ENCODE measurements at places on chromosomes 1 and 21.

GRCh38 chr21:40636026-40636425 lies 210.9 kb downstream of the DSCAM start:
- DNase-seq, result no peak

- DNase-seq, result no peak
Observed at GRCh38 chr1:207240325-207241101, 81.0 kb upstream of the CD55 start.

DNA sequence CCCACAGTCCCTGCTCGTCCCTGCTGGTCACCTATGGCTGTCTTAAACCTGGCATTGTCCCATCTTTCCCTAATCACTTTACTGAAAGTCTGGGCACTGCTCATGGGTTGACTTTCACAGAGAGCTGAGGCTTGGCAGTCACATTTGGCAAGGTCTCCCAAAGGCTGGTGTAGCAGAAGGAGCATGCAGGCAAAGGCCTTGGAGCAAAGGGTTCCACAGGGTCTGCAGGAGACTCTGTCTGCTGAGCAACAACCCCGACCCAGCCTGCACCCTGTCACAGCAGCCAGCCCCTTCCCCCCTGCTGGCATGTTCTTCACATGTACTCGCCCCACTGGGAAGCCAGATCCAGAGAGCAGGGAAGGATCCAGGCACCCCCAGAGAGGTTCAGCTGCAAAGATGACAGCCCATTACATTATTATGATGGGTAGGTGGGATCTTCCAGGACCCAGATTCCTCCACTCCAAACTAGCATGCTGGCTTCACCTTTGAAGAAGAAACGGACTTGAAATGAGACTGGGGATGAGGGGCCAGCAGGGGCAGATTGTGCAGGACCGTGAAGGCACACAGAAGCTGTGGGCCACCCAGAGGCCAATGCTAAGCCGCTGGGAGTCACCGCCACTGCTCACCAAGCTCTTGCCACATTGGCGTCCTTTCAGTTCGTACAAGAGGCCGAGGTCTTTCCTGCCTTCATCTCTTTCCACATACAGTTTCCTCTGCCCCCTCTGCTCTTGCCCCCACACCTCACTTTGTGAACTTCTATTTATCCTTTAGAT lies 14.2 kb upstream of the TMEM125 start:
- no peak for DNase-seq

GRCh38 chr1:236663934-236664333 lies 22.4 kb upstream of the ACTN2 start:
- DNase-seq, result no peak

GRCh38 chr1:25695771-25696311 lies 79.2 kb downstream of the MAN1C1 start:
- no peak for DNase-seq

Measured in pancreas (tissue), 10 donors.